ENCODE measurements at places on chromosomes 2 and 18. TPM values are rescaled to one million over a fixed set of nuclear protein-coding genes. Genes with fewer than 3 reads are reported as not detected.

The VWA3B gene
- polyA plus RNA-seq, result 1.1 TPM

The KLHL29 gene
- 12.2 TPM for polyA plus RNA-seq

The TMEFF2 gene
- 9.0 TPM for polyA plus RNA-seq

The GPR55 gene
- polyA plus RNA-seq, result 0.17 TPM

The CHRND gene
- 0.85 TPM for polyA plus RNA-seq

The SPIRE1 gene
- 31.1 TPM for polyA plus RNA-seq

The LYG1 gene
- 3.6 TPM for polyA plus RNA-seq

The MLPH gene
- polyA plus RNA-seq, result 1.2 TPM
